ENCODE measurements at places on chromosomes 2 and 18.

GRCh38 chr2:117299451-117299850 is 515.0 kb upstream of the DDX18 start:
- DNase-seq, result no peak

DNA sequence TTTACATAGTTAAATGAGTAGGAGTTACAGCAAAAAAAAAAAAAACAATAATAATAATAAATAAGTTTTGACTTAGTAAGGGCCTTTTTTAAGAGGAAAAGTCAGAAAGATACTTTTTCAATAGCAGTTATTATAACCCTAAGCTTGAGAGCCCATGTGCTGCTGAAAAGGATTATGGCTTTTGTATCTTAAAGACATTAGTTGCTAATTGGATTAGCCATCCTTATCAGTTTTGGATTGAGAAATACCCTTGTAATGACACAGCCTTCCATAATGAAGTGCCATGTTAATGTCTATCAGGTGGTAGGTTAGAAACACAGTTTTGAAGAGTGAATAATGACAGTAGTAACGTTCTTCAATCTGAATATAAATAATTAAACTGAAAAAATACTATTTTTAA is 554.0 kb downstream of the RIT2 start:
- no peak for DNase-seq

GRCh38 chr2:164840930-164841718 is 499 bp downstream of the COBLL1 start:
- peak; percentile 39 for DNase-seq

GRCh38 chr2:32783933-32784332 is 156.1 kb downstream of the TTC27 start:
- no peak for DNase-seq

- no peak for DNase-seq
These were observed 107.9 kb upstream of the GPC1 start for GRCh38 chr2:240327566-240327965.

- DNase-seq, result no peak
These were observed 257.7 kb downstream of the PTGR3 start for GRCh38 chr18:74951165-74951760.

DNA sequence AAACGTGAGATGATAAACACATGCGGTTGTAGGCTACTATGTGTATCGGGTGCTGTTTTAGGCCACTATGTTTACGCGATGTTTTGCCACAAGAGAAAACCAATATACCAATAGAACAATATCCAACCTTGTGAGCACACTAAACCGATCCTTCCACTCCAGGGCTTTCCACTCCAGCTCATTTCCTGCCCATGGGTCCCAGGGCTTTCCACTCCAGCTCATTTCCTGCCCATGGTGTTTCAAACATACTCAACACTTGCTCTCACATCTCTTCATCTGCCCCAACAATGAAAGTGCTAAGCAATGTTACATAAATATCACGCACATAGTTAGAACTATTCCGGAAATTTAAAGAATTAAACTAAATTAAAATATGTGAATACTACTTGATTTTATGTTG is 80.0 kb downstream of the EPB41L3 start:
- no peak for DNase-seq

DNA sequence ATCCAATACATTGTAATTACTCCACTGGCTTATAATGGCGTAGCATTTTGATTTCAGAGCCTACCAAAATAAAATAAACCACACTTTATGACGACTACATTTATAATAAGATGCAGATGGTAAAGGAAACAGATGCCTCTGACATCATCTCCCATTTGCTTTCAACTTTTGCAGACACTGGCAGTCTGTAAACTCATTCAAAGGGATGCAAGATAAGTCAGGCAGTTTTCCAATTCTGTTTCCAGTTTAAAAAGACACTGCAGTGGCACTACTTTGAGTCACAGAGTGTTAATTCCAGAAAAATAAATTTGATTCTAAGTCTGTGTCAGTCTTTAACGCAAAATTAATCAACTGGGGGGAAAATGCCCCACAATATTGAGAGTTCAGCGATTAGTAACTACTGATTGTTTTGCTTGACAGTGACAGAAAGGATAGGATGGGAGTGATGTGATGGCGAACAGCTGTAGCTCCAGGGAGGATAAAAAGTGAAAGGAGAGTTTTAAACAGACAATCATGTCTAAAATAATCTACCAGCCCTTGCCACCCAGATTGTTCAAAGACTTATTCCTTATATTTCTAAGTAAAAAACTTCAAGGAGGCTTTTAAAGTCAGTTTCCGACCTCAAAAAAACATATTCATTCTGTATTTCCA is 6.7 kb downstream of the DSEL start:
- no peak for DNase-seq

DNA sequence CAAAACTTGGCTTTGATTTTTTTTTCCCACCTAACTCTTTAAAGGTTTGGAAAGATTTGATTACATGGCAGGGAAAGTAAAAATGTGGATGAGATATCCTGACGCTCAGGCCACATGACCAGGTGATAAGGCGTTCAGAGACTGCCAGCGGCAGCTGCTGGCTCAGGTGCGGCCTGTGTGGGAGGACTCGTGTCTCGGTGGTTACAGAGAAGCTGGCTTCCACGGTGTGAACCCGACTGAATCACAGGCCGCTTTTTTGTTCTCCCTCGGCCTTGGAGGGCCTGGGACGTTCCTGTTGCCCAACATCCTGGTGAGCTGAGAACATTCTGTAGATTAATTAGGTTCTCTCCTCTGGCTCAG is 124.2 kb upstream of the ZNF516 start:
- no peak for DNase-seq

GRCh38 chr2:196263181-196263747 is 91.9 kb upstream of the STK17B start:
- no peak for DNase-seq

DNA sequence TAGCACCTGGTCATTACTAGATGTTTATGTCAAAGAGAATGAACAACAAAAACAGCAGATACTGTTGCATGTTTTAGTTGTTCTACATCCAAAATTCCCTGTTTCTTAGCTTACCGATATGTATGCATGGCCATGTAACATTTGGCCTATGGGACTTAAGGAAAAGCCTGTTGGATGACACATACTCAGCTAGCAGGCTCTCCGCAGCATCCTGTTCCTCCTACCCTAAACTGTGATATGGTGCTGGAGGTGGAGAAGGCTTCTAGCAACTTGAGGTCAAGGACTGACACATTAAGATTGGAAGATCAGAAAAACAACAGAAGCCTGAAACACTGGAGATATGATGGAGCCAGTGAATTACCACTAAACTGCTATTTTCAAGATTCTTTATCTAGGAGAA is 537.8 kb downstream of the LRRTM4 start:
- no peak for DNase-seq

DNA sequence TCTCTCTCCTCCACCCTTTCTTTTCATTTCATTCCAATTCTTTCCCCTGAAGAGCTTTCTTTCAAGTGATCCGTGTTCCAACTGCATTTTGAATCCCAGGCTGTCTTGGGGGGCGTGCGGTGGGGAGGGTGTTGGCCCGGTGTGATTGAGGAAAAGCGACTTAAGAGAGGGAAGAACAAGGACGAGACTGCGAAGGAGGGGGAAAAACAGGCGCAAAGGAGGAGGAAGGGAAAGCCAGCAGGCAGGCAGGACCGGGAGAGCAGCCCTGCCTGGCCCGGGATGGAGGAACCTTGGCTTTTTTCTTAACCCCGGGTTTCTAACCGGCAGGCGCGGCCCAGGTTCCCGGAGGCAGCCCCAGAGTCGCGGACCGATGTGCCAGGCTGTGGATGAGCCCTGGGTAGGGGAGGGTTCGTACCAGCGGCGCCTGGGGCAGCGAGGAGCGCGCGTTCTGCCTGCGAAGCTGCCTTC is 1.3 kb downstream of the ADCYAP1 start:
- no peak for DNase-seq

DNA sequence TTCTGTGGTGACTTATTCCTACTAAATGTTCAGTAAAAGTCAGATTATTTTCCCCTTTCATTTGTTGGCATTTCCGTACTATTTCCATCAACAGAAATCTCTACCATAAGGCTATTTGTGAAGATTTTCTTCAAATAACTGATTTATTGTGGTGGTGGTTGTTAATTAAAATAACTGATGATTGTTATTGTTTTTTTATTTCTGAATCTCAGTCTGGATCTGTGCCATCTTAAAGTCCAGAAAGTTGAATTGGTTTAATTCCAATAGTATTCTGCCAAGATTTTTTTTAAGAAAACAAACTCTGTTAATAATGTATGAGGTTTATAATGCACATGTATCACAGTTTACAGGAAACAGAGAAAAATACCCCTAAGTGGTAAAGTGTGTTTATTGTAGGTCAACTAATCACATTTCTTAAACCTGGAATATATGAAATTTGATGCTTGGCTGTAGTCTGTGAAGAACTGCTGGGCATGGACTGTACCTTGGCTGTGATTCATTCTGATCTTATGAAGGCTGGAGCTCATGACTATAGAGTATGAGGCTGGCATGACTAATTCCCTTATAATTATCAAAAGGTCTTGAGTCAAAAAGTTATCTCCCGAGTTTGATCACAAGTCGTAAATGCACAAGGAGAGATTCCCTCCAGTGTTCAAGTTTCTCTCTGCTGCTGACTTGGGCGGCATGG is 134.2 kb upstream of the RND3 start:
- no peak for DNase-seq

- DNase-seq, result no peak
These were observed 387.6 kb downstream of the FIGN start for GRCh38 chr2:163347982-163348856.

DNA sequence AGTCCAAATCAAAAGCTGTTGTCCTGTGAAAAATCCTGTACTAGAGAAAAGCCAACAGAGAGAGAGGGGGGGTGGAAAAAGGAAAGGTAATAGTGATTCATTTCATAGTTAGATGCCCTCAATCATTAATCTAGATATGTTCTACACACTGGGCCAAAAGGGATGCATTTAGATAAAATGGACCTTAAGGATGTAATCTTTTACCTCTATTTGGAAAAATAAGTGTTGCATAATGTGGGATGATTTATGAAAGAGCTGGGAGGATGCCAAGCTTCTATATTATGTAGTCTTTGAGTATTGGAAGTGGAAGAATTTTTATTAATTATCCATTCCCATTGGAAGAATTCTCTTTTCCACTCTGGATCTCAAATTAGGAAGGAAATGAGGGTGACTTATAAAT is 480.5 kb upstream of the ZEB2 start:
- no peak for DNase-seq

DNA sequence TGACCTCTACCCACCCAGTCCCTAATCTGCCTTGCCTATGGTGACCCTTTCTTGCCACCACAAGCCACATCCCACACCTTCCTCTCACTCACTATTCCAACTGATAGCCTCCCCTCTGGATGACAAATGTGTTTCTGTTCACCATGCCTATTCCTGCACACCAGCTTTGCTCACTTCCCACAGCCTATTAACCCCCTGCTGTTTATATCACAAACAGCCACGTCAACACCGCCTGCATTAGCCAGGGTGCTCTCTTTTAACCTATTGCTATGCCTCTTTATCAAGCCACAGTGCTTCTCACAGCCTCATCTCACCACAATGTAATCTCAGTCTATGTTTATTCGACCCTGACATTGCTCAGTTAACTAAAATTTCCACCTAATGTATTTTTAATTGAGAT is 271.8 kb downstream of the SUCLG1 start:
- no peak for DNase-seq

- no peak for DNase-seq
These were observed 7.8 kb downstream of the COLEC11 start for GRCh38 chr2:3602553-3603339.

- DNase-seq, result no peak
These were observed 50.6 kb upstream of the FMNL2 start for GRCh38 chr2:152284398-152284797.

GRCh38 chr2:9178904-9179571 is 27.6 kb upstream of the ASAP2 start:
- DNase-seq, result no peak

- no peak for DNase-seq
These were observed 323.1 kb downstream of the RBM43 start for GRCh38 chr2:150938527-150938926.

DNA sequence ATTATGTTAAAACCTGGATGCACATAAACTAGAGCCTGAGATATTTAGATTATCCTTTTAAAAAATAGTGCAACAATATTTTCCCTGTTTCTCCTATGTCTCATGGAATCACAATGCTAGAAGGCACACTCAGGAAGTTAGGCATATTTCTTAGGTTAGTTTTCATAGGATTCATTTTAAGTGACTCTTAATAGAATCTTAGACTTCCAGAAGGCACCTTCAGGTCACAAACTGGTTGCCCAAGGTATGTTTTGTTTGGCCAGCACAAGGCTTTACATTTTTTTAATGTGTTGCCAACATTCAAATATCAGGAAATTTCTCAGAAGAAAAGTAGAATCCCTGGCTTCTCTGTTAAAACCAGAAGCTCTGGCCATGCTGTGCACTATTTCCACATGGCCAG is 129.3 kb downstream of the LNPK start:
- no peak for DNase-seq

Data from activated T-cell treated with anti-CD3 and anti-CD28 coated beads for 48 hours (primary cell).